Stimulated activated CD4-positive, alpha-beta T cell treated with anti-CD3 and anti-CD28 coated beads, Interleukin-12 subunit alpha, Interleukin-12 subunit beta, amount 100 ng/mL, for 4 hours (primary cell): ENCODE measurements at places on chromosomes 5 and 9.

- DNase-seq: peak; percentile 59
Measured at GRCh38 chr5:95846554-95847260, 24.2 kb upstream of the GLRX start.

- DNase-seq: no peak
Measured at GRCh38 chr9:123327697-123328100, 28.3 kb upstream of the CRB2 start.

GRCh38 chr5:118042076-118042475 lies 946.3 kb downstream of the DTWD2 start:
- no peak for DNase-seq

- no peak for DNase-seq
Measured at GRCh38 chr5:6827526-6828219, 114.4 kb downstream of the TENT4A start.

DNA sequence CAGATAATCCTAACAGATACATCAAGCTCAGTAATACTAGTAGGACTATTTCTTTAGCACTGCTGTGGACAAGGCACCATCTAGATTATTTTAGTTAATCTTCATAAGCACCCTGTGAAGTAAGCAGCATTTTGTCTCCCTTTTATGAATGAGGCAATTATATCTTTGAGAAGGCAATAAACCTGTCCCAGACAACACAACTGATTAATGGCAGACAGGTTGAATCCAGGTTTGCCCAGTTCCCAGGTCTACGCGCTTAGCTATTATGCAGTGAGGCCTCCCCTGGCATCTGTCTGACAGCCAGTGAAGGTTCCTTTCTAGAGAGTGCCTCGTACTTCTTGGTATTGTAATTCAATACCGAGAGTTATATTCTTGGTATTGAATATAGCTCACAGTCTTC lies 9.7 kb upstream of the LVRN start:
- no peak for DNase-seq

DNA sequence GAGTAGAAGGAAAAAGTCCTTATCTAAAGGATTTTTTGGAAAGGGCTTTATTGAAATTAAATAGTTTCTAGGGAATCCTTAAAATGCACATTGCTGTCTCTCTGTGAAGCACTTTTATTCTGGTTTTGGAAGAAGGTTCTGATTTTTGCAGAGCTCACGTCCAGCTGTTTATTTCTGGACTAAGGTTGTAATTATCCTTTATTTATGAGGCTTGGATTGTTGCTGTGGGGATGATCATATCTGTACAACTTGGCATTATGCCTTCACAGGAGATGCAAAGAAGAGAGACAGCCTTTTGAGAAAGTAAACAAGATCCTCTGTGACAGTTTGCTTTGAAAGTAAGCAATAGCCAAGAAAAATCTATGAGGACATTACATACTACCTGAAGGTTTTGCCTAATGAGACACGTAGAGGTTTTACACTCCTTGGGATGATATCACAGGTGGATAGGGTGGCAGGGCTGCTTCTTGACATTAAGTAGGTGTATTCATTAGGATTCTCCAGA lies 14.6 kb downstream of the SMARCA2 start:
- no peak for DNase-seq

- no peak for DNase-seq
Measured at GRCh38 chr9:122370303-122370702, 521 bp upstream of the PTGS1 start.

DNA sequence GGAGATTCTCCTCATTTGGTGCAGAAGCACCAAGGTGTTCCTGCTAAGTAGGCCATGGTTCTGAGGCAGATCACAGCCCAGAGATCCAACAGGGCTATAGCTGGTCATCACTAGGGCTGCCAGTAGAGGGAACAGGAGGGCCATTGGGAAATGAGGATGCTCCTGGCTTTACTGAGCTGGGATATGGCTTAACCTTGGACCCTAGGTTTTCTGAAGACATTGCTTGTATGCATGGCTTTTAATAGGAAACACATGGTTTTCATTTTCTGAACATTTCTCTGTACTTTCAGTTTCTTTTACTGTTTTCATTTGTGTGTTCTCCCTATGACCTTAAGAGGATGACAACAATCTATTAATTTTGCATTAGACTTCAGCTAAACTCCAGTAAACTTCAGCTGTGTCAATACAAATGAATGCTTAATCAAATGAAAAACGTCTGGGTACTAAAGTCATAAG lies at the start of gene IFNW1:
Gene IFNW1 (minus strand): TSS at position 406 of the 456 bp plus-strand sequence. CDS start 262 bp downstream, at position 144.
- no peak for DNase-seq

- no peak for DNase-seq
Measured at GRCh38 chr5:6847870-6848269, 134.6 kb downstream of the TENT4A start.
